Effector memory CD4-positive, alpha-beta T cell (primary cell): ENCODE measurements at places on chromosomes 2 and 18.
A peak's percentile ranks its signal among the peaks of the same experiment; 100 is the strongest.

- DNase-seq, result no peak
Measured at GRCh38 chr18:55323051-55323994, 264.7 kb downstream of the TCF4 start.

DNA sequence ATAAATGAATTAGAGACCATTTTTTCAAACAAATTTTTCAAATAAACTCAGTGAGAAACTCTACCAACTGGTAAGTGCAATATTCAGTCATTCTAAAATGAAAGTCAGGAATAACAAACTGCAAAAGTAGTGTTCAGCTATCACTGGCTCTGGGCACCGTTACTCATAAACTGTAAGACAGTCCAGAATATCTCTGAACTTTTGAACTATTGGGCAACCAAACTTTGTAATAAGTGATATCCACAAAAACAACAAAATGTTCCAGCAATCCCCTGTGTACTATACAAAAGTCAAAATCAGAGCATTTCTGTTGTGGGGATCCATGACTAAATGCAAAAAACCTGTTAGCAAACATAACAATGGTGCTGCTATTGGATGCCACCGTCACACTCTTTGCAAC, 56.3 kb downstream of the SLC25A12 start:
- no peak for DNase-seq

DNA sequence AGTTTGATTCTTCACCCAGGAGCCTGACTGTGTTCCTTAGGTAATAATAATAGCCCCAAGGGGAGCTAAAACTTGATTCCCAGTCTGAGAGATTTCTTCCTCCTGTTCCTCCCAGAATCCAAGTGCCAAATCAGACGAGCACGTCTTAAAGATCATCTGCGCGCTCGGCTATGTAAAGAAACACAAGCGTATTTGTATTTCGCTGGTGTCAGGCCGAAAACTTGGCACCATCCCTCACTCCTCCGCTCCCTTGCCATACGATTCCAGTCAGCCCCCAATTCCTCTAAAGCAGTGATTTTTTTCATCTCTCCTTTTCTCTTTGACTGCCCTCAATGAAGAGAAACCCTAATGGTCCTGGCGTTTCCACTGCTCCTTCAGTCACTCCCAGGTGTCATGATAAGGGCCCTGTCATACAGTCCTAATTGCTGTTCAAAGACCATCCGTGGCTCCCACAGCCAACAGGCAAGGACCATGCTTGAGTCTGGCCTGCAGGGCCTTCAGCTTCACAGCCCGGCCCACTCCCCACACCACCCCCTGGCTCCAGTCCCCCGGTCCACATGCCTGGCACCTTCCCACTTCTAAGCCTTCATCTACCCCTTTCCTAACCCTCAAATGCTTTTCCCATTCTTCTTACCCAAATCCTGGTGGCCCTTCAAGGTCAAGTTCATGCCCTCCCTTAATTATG, 130.8 kb upstream of the ID2 start:
- no peak for DNase-seq

GRCh38 chr2:26901326-26902183, 53.6 kb downstream of the DPYSL5 start:
- no peak for DNase-seq

GRCh38 chr2:127637236-127637630, 8.7 kb upstream of the GPR17 start:
- no peak for DNase-seq

DNA sequence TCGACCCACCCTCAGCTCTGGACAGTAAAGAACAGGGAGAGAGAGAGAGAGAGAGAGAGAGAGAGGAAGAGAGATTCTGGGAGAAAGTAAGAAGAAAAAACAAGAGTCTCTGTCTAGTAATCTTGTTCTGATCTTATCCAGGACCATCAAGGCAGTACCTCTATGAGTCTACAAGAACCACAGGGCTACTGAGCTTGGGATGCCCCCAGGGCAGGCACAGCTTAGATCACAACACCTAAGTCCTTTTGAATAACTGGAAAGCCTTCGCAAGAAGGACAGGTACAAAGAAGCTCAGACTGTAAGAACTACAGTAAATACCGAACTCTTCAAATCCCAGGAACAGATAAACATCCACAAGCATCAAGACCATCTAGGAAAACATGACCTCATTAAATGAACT, 51.4 kb upstream of the SGPP2 start:
- DNase-seq, result no peak

DNA sequence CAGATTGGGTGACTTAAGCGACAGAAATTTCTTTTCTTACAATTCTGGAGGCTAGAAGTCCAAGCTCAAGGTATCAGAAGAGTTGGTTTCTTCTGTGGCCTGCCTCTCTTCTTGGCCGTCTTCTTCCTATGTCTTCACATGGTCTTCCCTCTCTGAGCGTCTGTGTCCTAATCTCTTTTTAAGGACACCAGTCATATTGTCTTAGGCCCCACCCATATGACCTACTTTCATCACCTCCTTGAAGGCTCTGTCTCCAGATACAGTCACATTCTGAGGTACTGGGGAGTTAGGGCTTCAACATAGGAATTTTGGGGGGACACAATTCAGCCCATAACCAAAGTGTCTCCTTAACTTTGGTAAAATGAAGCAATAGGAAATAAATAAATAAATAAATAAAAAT, 110.9 kb upstream of the EPC2 start:
- DNase-seq, result no peak

DNA sequence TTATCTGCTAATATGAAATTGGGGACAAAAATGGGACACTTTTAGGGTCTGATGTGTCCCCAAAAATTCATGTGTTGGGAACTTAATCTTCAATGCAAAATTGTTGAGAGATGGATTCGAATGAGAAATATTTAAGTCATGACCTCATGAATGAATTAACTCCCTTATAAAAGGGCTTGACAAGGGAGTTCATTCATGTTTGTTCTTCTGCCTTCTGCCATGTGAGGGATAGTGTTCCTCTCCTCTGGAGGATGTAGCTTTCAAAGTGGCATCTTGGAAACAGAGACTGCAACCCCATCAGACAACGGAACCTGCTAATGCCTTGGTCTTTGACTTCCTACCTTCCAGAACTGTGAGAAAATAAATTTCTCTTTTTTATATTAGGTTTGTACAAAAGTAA, 89.2 kb upstream of the LINC00305 start:
- no peak for DNase-seq

- no peak for DNase-seq
Measured at GRCh38 chr2:7023542-7023941, 106.3 kb downstream of the RNF144A start.

DNA sequence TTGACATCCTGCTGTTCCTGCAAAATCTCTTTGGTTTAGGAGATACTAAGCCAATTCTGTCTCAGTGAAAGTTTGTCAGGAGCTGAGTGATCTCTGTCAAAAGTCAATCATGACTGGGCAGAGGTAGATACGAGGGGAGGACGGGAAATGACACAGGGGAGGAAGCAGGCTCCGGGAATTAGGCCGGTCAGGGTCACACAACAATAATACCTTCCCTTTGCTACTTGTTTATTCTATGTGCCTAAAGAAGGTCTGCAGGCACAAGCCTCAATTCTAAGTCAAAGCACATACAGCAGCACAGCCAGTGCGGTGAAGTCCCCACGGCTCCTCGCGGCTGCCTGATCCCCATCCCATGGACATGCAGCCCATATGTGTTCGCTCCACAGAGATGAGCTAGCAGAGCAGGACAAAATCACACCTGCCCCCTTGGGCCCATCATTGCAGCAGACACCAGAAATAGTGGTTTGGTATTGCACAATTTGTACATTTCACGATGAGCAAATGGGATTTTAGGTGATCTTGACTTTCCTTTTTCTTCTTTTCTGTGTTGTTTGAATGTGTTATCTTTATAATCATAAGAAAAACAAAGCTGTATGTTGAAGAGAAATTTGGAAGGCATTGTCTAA, 141.4 kb downstream of the VAPA start:
- DNase-seq, result no peak

DNA sequence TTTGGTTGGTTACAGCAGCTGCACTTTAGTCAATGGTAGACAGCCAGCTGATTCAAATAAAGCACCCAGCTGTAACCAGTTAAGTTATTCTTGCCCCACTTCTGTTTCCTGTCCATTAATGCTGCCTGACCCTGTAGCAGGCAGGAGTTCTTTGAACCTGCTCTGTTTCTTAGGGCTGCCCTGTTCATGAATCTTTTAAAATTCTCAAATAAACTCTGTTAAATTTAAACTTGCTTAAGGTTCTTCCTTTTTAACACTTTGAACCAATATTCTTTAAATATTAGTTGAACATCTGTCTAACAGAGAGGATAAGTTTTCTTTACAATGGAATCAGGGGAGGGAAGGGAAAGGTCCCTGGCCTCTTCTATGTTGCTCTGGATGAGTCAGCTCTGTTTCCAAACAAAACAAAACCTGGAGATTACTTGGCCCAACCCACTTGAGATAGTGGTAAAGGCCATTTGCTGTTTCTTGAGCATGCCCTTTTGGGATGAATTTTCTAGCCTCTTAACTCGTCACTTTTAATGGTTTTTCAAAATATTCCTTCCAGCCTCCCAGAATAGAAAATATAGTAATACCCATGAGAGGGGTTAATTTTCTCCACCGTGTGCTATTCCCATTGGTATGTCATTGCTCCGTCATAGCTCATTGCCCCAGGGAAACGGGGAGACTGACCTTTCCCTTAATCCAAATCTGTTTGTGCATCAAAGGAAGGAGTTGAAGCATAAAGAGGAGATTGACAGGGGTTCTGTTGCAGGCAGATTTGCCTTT, 112.1 kb upstream of the FHL2 start:
- no peak for DNase-seq

DNA sequence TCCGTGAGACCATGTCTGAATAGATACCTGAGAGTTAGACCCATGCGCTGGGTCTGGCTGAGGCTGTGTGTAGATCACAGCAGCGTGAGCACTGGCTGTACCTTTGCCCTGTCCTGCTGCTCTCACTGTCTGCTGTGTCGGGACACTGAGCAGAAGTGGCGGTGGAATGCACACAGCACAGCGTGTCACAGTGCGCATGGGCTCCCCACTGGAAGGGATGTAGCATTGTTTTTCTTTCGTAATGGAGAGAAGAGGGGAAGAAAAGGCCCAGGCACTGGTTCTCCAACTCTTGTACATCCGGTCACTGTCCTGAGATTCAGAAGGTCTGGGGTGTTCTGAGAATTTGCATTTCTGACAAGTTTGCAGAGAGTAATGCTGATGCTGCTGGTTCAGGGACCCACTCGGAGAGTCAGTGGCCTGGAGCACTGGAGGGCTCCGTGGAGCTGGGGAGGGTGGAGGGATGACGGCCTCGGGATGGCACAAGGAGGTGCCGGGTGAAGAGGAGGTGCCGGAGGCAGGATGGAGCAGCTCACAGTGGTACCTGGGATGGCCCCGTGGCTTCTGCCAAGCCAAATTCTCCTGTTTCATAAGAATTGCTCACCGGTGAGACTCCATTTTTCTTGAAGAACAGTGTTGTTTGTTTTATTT, 252.8 kb downstream of the LDLRAD4 start:
- DNase-seq, result no peak

- DNase-seq, result no peak
Measured at GRCh38 chr2:88590998-88591613, 36.2 kb downstream of the EIF2AK3 start.

GRCh38 chr2:120253021-120253882, 600 bp downstream of the RALB start:
- DNase-seq, result peak; percentile 3

GRCh38 chr2:85718009-85718391, 23.8 kb downstream of the GNLY start:
- DNase-seq, result no peak

DNA sequence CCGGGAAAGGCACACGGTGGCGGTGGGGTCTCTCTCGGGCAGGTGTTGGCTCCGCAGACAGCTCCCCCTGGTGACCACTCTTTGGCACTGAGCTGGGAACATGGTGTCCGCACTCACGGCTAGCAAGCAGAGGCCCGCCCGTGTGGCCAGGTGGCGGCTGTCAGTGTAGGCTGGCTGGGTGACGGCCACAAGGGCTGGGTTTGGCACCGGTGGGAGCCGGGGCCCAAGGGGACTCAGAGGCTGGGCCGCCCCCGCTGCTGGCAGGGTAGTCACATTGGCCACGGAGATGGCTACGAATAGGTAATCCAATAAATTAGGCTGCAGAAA, 1071.7 kb downstream of the RPIA start:
- DNase-seq, result no peak

DNA sequence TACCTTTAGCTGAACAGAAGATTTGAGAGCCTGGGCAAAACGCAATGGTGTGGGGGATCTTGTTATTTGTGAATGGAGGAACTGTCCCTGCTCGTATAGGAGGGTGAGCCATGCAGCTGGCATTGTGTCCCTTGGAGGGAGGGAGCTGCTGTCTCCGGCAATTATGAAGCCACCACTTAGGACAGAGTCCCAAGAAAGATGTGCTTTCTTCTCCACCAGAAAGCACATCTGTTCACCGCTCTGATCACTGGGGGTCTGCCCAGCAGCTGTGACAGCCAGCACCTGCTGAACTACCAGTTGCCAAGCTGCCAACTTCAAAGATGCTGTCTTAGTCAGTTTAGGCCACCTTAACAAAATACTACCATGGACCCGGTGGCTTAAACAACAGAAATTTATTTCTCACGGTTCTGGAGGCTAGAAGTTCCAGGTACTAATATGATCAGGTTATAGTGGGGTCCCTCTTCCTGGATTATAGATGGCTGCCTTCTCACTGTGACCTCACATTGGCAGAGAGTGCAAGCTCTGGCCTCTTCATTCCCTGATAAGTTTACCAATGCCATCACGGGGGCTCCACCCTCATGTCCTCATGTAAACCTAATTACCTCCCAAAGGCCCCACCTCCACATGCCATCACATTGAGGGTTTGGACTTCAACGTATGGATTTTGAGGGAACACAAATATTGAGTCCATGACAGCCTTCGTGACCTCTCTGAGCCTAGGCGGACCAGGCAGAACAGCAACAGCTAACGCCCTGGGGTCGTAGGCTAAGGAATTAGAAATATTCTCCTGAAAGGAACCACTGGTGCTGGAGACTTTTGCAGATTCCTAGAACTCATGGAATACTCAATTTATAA, 148.3 kb downstream of the RHBDD1 start:
- no peak for DNase-seq

- no peak for DNase-seq
Measured at GRCh38 chr2:200335657-200336056, 29.2 kb downstream of the SPATS2L start.

DNA sequence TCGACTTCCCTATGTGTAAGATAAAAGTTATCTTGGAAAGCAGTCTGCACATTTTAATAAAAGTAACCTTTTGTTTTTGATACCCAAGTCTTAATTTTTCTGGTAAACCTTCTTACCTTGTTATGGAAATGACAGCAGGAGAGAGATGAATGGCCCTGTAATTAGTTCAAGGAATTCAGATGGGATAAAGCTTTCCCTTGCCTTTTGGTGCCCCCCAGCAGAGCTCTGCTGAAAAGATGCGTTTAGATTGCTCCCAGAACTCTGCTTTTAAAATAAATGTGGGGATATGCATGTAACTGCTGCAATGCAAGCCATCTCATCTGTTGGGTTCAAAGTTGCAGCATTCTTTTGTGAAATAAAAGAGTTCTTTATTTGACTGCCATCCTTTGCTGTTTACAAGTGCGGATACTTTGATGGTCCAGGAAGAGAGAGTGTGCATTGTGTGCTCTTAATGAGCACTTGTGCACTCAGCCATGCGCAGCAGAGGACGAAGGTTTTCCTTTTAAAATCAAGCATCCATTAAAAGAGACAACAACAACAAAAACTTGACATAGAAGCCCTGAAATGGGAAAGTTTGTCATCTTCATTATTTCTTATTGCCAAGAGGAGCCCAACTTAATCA, 176.7 kb upstream of the ST6GAL2 start:
- no peak for DNase-seq
